ENCODE measurements at places on chromosomes 7 and 10.

GRCh38 chr7:143025371-143025770, 1.6 kb downstream of the OR9A2 start:
- no peak for DNase-seq

GRCh38 chr7:158357106-158357897, 230.3 kb downstream of the PTPRN2 start:
- DNase-seq = no peak

GRCh38 chr10:74927701-74928100, 101.3 kb downstream of the KAT6B start:
- DNase-seq = no peak

- no peak for DNase-seq
These were observed 30.2 kb upstream of the ANKRD2 start for GRCh38 chr10:97542169-97543024.

DNA sequence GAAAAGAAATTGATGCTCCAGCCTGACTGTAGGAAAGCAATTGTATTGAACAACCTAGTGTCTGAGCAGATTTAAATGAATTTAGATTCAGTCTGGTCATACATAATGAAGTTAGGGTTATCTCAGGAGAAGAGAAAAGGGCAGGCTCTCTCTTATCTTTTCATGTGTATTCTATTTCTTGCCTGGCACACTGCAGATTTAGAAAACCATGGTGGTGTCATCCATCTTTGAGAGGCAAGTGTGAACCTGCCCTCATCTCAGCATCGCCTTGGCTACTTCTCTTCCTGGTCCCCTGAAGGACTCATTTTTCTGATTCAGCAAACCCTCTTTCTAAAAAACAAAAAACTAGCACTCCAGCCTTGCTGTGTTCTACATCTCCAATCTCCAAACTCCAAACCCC, 137.7 kb downstream of the LRRC4 start:
- DNase-seq = no peak

DNA sequence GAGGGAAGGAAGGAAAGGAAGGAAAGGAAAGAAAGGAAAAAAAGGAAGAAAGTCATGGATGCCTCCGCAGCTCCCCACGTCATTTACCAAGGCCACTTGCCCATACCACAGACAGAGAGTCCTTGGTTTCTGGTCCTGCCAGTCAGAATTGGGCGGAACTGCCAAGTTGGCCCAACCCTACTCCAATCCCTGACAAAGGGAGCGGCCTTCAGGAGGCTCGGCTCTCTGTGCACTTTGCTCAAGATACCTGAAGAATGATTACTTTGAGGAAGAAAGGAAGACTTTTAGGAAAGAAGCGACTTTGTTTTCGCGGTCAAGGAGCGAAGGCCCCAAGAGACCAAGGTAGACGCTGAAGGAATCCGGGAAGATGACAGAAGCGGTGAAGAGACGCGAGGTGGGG, 49.1 kb upstream of the FXYD4 start:
- no peak for DNase-seq

GRCh38 chr7:88001744-88002530, 67.9 kb downstream of the ADAM22 start:
- no peak for DNase-seq

DNA sequence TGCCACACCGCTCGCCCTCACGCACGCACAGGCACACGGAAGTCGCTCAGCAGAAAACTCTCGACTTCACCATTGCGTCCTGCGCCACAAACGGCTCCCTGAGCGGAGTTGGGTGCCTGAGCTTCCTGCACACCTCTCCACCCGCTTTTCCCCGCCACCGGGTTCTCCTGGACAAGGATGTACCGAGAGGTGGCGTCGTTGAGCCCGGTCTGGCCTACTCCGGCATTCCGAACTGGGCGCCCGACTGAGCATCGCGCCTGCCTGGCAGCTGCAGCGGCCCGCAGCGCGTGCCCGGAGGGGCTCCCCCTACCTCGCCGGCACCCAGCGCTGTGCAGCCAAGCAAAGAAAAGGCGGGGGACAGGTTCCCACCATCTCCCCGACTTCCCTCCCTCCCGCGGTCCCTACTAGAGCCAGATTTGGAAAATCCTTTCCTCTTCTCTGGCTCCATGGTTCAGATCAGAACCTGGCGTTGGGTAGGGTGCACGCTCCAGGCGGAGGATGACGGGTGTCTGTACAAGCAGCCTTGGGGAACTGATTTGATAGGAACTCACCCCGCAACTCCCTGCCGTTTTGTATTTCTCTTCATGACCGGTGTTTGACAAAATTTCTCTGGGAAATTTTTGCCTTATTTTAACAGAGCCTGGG, 1.7 kb downstream of the SORCS3 start:
- DNase-seq = peak; percentile 25

DNA sequence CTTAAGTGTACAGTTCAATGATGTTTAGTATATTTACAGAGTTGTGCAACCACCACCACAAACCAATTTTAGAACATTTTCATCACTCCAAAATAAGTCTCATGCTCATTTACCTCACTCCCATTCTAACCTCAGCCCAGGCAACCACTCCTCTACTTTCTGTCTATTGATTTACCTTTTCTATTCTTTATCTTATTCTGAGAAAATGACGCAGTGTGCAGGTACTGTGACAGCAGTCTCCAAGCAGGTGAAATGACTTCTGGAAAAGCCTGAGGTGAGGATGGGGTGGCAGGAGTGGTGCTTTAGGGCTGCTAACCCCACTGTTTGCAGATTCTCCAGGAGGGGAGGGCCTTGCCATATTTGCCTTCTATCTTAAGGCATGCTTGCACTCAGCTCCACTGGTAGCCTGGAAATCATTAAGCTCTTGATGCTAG, 39.5 kb downstream of the GARS1 start:
- no peak for DNase-seq

DNA sequence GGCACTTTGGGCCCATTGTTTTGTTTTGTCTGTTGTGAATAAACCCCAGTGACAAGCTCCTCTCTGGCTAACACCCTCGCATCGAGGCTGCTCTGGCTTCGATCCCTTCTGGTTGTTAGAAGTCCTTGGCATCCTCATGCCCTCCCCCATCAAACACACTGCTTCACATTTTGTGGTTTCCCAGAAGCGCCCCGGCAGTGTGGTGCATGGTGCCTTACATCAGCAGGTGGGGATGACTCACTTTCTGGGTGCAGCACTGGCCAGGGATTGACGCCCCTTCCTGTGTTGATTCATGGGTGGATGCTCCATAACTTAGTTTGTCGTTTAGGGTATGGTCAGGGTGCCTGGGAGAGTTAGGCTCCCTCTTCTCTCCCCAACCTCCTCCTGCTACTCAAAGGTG, 51.4 kb downstream of the PLPP4 start:
- DNase-seq = no peak

DNA sequence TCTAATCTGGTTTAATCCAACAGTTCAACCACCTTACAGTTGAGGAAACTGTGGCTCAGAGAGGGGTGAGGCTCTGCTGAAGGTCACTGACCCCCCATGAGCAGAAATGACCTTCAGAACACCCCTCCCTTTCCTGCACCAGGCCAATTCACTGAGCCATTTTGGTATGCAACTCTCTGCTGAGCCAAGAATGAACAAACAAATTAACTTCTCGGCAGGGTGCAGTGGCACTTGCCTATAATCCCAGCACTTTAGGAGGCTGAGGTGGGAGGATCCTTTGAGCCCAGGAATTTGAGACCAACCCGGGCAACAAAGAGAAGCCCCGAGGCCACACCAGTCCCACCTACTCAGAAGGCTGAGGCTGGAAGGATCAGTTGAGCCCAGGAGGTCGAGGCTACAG, 29.8 kb downstream of the PDGFA start:
- no peak for DNase-seq

GRCh38 chr7:38824948-38825347, 84.0 kb downstream of the VPS41 start:
- DNase-seq = no peak

DNA sequence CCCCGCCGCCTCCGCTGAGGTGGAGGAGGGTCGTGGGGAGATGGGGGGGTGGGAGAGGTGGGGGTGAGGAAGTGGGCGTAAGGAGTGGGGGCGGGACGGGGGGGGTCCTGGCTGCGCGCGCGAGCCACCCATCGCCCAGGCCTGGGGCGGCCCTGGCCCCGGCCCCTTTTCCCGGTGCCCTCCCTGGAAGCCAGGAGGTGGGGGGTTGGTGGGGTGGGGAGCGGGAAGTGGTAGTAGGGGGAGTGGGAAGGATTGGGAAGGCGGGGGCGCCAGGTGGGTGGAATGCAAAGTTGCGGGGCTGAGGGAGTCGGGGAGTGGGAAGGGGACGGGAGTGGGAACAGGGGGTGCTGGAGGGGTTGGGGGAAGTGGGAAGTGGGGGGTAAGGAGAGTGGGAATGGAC, 319 bp upstream of the MMD2 start:
- DNase-seq = no peak

GRCh38 chr7:118186501-118186900, 2.5 kb downstream of the LSM8 start:
- DNase-seq = no peak

DNA sequence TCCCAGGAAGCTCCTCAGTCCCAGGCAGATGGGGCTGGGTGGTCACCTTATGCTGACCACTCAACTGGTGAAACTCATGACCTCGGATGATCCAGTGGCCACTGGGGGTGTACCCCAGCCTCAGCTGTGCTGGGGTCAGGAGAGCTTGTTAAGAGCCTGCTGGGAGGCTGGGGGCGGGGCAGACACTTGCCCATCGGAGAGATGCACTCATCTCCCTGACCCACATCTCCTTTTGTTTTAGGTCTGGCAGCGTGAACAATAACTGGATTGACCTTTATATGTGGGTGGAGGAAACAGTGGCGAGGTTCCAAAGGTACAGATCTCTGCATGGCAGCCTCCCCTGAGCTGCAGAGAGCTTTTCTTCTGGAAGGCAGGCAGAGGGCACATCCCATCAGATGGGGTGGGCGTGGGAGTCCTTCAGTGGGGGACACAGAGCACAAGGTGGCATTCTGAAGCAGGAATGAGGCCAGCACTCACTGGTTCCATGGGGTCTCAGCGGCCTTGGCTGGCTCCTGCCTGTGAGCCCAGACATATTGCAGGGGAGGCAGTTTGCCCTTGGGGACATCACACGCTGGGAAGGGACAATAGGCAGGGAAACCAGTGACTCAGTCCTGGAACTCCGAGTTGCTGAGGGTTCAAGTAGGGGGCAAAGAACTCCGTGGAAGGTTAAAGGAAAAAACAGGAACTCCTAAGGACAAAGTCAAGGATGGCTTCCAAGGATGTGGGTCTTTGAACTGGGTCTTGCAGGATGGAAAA, 5.2 kb downstream of the ANTXRL start:
- DNase-seq = no peak

DNA sequence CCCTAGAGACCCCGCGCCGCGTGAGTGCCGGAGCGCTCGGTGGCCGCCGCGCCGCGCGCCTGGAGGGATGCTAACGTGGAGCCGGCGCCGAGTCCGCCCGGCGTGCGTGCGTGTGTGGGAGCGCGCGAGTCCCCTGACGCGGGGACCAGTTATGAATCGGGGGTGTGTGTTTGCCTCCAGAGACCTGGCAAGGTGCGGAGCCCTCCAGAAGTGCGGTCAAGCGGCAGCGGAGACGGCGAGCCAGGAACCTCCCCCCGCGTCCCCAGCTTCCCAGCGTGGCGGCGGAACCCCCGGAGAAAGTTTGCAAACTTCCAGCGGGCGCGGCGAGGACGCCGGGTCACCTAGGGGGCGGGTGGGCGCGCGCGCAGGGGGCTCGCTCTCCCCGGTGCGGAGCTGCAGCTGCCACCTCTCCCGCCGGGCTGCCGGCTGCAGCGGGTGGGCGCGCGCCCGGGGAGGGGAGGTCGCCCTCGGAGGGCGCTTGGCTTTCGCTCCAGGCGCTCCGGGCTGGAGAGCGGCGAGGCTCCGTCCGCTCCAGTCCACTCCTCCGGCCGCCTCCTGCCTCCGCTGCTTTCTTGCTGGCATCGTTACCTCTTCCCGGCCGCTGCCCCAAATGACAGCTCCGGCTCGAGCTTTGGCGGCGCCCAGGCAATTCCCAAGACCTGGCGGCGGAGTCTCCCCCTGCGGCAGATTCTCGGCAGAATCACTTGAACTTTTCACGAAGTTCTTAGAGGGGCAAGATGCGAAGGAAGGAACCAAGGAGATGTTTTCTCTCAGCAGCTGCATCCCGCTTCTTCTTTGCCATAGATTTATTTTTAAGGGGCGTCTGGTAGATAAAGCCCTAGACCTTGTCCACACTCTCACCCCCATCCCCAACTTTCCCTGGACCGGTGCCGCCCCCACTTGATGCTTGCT, 2.3 kb upstream of the CREB5 start:
- no peak for DNase-seq

- DNase-seq = no peak
These were observed 164.0 kb downstream of the MALRD1 start for GRCh38 chr10:19212590-19212989.

- DNase-seq = no peak
These were observed 61.8 kb downstream of the ANKRD61 start for GRCh38 chr7:6092953-6093354.

DNA sequence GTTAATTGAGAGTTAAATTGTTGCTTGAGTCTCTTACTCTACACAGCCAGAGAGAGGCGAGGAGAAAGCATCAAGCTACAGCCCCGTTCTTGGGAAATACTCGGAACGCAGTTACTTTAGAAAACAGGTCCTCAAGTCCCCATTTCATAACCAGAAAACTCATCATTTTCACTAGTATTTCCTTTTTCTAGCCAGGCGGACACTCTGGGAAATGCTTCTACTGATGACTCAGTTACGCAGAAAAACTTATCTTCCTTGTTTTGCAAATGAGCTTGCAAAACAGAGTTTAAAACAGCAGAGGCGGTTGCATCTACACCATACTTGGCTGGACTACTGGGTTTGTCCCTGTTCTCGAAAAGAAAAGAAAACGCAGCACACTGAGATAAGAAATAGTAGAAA, 111.4 kb upstream of the FGFR2 start:
- no peak for DNase-seq

DNA sequence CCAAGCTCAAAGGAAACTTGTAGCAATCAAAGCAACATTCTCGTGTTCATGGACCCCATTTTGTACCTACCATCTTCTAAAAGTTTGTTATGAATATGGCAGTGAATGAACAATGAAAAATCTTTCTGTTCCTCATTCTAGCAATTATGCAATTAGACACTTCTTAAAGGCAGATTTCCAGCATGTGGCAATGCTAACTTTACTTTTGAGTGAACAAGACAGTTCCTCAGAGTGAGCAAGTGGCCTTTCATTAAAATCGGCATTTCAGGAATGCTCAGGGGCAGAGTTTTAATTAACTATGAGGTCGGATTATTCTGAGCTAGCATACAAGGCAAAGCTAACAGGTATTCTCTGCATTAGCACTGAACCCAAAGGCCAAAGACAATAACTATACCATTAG, 48.4 kb upstream of the NFE2L3 start:
- DNase-seq = no peak

Data from GM13976 (cell line).